ENCODE measurements at places on chromosomes 2 and 18.

DNA sequence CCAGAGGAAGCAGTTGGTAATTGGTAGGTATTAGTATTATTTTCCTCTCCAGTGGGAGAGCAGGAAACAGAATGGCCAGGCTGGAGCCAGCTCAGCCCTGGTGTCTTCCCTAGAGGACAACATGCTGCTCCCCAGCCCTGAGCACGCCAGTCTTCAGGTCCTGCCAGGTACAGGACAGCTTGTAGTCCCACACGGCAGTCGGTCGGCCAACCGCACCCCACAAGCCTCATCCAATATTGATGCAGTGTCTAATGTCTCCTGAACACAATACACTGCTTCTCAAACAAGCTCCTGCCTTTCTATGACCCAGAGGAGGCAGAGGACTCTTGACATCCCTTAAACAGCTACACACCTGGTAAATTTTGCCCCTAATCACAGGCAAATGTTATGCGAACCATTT, 71.0 kb upstream of the PPP1CB start:
- DNase-seq: no peak

GRCh38 chr2:96503637-96504243, 1.4 kb downstream of the NEURL3 start:
- DNase-seq: no peak

GRCh38 chr2:166375195-166375735, 479 bp downstream of the SCN9A start:
- no peak for DNase-seq

- DNase-seq: peak; percentile 12
These were observed 331.2 kb upstream of the LRATD1 start for GRCh38 chr2:14301331-14301730.

- DNase-seq: no peak
These were observed 337.0 kb upstream of the ZNF804A start for GRCh38 chr2:184261331-184261730.

GRCh38 chr2:231545105-231545902, 15.1 kb upstream of the NMUR1 start:
- no peak for DNase-seq

DNA sequence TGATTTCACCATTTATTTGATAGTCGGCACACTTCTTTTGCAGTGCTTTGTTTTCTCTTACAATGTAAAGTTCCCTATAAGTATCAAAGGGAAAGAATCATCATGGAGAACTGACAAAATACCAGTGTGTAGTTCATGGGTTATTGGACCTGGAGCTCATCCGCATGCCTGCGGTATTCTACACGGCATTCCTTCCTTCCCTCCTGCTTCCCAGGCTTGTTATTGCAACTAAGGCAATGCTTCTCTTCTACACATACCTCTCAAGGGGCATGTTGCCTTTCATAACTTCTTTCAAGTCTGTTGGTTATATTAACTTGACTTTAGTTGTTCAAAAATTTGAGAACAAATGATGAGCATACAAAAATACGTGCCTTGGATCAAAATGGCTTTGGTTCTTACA, 24.3 kb upstream of the FAP start:
- no peak for DNase-seq

DNA sequence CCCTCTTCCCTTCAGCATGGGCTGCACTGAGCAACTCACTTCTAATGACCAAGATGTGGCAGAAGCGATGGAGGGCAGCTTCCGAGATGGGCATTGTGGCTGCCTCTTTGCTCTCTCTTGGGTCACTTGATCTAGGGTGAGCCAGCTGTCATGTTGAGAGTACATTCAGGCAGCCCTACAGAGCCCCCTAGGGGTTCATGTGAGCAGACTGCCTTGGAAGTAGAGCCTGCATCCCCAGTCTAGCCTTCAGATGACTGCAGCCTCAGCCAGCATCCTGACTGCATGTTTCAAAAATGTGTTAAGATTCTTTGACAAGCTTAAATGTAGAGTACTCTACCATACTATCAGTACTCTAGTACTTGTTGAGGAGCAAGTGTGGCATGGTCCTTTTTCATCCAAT, 143.9 kb downstream of the NCK2 start:
- DNase-seq: no peak

DNA sequence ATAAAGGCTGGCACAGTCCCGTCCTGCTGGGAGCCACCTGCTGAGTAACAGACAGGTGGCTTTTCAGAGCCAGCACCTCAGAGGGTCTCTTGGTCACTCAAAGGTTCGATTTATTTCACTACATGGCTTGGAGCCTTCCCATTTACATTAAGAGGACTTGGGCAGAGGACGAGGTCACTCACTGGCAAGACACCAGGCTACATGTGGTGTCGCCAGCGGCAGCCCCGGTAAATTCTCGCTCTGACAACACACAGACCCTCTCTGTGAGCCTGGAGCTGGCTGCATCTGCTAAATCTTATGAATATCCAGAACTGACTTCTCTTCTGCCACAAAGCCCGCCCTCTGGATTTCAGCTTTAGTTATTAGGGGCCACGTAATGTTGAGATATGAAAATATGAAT, 254.7 kb downstream of the VAPA start:
- no peak for DNase-seq

DNA sequence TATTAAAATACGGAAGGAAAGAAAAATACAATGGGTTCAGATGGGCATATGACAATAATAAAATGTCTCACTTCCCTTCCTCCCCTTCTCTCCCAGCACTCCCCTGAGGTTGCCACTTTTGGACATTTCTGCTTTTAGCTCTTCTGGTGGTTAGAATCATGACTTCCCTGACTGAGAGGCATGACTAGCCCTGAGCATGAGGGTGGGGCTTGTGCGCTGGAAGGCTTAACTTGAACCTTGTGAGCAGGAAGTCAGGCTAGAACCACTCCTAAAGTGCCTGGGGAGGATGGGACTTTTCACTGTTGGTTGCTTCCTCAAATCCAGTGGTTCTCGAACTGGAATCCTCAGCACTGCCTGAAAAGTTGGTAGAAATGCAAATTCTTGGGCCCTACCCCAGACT, 19.7 kb upstream of the ARHGAP25 start:
- DNase-seq: no peak

DNA sequence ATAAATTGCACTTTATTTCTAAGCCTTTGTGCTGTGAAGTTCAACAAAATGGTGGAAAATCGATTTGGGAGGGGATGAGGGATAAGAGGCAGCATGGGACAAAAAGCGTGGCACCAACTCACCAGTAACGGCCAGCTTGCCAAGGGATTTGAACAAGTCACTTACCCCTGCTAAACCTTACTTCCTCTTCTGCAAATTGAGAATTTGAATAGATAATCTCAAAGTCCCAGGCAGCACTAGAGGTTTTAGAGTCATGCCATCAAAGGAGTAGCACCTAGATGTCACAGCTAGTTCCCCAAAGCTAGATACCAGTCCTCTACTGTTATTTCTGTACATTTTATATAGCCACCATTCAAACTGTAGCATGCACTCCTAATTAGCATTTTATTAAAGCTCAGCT, 83.7 kb upstream of the VRK2 start:
- DNase-seq: no peak

GRCh38 chr2:157375384-157375783, 49.8 kb upstream of the ERMN start:
- no peak for DNase-seq

GRCh38 chr18:59324623-59324971, 6.1 kb upstream of the CPLX4 start:
- no peak for DNase-seq

GRCh38 chr2:39210846-39211245, 32.9 kb downstream of the CDKL4 start:
- DNase-seq: no peak

- no peak for DNase-seq
These were observed 12.4 kb downstream of the FBXO48 start for GRCh38 chr2:68454719-68455118.

GRCh38 chr2:15412779-15413178, 148.4 kb downstream of the NBAS start:
- DNase-seq: no peak

GRCh38 chr18:69161383-69162028, 239.2 kb upstream of the DOK6 start:
- DNase-seq: peak; percentile 10

DNA sequence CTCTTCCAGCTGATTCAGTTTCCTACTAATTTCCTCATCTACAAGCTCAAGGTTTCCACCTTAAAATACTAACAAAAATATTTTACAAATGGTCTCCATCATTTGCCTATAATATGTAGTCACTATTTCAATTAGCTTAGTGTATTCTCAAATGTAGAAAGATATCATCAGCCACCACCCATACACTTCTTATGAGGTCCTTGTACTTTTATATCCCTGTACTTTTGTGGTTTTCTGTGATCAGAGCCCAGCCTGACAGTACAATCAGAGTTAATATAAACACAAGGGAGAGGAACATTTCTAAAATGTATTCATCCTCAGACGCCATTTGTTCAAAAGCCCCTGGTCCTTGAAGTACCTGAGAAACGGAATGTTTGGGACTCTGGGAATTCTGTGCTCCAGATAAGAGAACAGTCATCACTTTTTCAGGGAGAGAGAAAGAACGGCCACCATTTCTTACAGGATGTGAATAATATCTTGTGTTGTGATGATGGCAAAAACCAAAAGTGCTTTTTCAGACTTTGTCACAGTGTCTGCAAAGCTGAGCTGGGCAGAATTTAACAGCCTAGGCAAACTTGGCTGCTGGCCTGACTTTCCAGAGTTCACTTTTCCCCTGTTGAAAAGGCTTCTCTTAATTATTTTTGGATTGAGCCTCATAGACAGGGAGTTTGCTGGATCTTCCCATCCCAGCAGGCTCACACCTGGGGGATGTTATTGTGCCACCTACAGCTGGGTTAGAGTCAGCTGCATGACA, 361.7 kb upstream of the ACVR2A start:
- DNase-seq: no peak

DNA sequence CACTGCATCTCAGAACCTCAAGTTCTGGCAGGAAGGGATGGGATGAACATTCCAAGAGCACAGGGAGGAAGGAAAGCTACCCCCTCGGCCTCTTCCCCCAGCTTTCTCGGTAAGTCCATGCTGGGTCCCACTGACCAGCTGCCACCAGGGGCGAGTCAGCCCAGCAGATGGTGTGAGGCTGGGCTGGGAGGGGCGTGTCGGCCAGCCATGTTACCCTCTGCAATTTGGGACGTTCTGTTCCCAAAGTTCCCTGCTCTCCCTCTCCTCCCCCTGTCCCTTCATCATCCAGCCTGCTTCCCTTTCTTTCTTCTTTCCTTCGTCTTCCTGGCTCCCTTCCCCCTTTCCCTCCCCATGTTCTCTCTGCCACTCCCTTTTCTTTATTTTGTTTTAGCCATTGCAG, 74.3 kb upstream of the TNP1 start:
- DNase-seq: no peak

- no peak for DNase-seq
These were observed 121.6 kb downstream of the ZRANB3 start for GRCh38 chr2:135409436-135409835.

DNA sequence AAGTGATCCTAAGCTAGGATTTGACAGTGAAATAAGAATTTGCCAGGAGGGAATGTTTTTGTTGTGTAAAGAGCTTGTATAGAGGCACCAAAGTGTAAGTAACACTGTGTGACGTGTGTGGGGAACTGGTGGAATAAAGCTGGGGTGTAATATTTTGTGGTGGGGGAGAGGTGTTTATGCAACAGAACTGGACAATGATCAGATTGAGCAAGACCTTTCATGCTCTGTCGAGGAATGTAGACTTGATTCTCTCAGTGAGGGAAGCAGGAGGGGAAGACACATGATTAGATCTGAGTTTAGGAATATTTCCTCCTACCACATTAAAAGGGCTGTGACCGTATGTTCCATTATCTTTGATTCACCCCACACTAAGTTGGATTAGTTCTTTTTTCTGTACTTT, 43.6 kb downstream of the EFEMP1 start:
- DNase-seq: no peak

GRCh38 chr18:63162271-63163014, 157.1 kb downstream of the BCL2 start:
- no peak for DNase-seq

DNA sequence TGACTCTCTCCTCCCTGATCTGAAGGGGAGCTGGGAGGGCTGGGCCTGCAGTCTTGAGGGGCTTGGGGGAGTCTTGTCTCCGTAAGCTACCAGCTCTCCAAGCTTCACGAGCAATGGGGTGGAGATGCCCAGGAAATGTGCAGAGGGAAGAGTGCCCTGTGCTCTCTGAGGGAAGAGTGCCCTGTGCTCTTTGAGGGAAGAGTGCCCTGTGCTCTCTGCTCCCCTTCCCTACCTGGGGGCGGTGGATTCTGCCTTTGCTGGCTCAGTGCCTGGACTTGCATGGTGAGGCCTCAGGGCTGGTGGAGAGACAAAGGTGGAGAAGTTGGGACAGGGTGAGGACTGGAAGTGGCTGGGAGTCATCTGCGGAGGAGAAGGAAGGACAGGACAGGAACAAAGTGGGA, 72.7 kb downstream of the TWIST2 start:
- DNase-seq: no peak

DNA sequence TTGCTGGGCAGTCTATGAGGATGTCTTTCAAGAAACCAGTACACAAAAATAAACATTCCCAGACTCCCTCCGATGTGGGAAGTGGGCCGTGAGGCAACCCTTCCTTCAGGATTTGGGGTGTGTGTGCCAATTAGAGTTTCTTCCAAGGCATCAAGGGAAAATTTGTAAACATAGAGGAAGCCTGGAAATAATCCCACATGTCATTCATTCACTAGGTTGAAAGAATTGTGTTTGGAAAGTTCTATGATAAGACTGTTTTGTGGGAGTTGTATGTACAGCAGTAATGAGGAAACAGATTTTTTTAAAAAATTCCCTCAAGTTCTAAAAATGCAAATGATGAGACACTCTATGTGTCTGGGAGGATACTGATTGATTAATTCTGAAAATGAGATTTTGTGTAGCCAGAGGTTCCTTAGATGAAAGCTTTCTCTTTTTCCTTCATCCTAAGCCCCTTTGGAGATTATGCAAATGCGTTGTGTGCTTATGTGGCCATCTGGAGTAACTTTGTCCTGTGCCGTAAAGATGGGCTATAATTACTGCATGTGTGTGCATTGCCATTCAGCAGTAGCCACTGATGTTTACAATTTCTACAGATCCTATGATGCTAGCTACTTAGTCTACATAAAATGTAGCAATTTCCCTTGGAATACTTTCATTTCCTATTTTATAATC, 107.8 kb upstream of the TPO start:
- DNase-seq: no peak

- peak; percentile 18 for DNase-seq
These were observed 133.0 kb upstream of the CELF4 start for GRCh38 chr18:37698508-37699040.

GRCh38 chr2:18518116-18519111, 42.0 kb downstream of the RDH14 start:
- no peak for DNase-seq

DNA sequence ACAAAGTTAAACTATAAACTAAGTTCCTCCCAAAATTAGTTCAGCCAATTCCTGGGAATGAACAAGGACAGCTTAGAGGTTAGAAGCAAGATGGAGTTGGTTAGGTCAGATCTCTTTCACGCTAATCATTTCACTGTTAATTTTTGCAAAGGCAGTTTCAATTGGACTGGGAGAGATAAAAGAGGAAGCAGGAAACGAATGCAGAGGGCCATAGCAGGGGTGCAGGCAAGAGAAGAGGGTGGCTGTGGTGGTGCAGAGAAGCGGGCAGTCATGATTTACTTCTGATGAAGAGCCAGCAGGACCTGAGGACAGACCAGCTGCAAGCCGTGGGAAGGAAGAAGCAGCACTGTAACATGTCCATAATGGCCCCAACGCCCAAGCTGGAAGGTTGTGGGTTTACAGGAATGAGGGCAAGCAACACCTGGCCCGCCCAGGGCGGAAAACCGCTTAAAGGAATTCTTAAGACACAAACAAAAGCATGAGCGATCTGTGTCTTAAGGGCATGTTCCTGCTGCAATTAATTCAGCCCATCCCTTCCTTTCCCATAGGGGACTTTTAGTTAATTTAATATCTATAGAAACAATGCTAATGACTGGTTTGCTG, 4.1 kb upstream of the RMP24 start:
- no peak for DNase-seq

GRCh38 chr2:239212929-239213642, 187.7 kb downstream of the HDAC4 start:
- no peak for DNase-seq
